ENCODE measurements at places on chromosomes 6 and 20.

DNA sequence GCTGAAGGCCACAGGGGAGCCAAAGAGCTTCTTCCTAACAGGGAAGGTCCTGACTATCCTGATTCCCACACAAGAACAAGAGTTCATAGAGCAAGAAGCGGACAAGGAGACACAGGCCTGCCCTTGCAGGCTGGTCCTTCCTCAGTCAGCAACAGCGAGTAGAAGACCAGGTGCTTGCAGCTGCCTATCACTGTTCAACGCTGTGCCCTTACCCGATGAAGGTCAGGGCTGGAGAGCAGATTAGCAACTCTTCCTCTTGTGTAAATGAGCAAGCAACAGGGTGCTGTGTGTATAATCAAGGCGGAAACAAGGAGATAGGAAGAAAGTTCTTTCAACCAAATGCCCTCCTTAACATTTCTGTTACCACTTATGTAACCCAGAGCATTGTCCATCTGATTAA is 115.3 kb upstream of the SPACA1 start:
- no peak for DNase-seq

DNA sequence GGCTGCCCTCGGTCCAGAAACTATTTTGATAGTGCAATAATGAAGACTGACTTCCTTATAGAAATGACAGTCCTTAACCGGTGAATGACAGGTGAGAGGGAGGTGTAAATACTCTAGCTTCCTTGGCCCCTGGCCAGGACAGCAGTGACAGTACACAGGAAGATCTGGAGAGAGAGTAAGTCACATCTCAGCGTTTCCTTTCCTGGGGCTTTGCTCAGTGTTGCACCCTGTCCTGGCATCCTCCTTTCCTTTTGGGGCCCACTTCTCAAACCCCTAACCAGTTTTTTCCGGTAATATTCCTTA is 336.9 kb downstream of the CD83 start:
- DNase-seq: no peak

DNA sequence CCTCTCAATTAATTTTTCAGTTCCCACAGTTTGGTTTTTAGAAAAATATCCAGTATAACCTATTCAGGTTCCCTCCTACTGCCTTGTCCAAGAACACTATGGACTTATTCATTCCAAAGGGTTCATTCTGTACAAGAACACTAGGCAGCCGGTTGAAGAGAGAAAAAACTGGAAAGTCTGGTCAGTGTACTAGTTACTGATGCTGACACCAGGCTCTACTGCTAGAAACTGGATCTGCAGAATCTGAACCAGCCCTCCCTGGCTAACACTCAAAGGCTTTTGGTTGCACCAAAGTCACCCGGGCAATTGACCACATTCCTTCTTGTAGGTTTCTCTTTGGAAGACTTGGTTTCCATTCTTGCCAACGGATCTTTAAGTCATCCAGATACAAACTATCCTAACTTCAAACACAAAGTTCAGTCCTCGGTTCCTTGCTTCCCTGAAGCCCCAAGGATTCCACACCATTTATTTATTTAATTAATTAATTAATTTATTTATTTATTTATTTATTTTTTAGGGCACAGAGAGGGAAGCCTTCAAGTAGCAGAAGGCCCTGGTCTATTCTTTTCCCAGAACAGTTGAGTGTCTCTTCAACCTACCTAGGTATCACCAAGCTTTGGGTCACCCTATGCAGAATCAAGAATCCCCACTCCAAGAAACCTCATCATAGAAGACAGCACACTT is 268.1 kb downstream of the ADGB start:
- no peak for DNase-seq

DNA sequence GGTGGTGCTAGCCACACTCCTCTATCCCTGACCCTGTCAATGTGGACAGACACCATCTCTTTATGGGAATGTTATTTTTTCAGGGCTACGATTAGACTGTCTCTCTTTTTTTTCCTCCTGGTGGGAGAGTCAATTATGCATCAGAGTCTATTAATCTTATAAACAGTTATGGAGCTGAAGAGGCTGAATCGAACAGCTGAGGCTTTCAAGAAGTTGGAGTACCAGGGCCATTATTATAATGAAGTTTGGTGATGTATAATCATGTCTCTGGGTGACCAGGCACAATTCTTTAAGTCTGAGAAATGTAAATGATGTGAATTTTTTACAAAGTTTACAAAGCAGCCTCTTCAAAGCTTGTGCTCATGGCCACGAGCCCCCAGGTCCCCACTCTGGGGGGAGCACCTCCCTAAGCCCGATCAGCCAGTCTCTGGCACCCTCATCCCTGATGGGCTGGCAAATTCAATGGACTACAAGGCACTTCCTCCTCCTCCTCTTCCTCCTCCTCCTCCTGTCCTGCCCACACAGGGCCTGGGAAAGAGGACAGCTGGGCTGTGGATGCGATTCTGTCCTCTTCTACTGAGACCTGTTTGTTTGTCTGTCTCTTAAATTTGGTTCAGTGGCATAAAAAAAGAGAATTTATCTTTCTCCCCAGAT is 43.9 kb upstream of the QKI start:
- DNase-seq: no peak

DNA sequence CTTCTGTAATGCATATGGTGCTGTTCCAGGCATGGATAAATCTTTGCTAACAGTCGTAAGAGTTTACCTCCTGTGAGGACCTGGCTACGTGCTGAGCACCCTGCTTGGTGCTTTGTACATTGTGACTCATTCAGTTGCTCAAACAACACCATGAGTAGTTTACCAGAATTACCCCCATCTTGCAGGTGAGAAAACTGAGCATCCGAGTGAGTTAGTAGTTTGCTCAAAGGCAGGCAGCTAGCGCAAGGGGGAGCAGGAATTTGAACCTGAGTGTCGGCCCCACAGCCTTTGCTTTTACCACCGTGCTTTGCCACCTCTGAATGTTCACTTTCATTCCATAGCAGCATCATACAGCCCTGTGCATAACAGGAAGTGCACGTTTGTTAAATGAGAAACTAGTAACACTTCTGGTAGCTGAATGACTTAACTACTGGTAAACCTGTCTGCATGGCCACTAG is 121.9 kb downstream of the MTHFD1L start:
- DNase-seq: no peak

- no peak for DNase-seq
Measured at GRCh38 chr6:13278164-13278563, 50.2 kb downstream of the TBC1D7 start.

All from ascending aorta (tissue), 2 donors.